CD4-positive, alpha-beta T cell treated with Interleukin-6 at 100 ng/mL for 8 hours (primary cell): ENCODE measurements at places on chromosomes 1 and 21.

DNA sequence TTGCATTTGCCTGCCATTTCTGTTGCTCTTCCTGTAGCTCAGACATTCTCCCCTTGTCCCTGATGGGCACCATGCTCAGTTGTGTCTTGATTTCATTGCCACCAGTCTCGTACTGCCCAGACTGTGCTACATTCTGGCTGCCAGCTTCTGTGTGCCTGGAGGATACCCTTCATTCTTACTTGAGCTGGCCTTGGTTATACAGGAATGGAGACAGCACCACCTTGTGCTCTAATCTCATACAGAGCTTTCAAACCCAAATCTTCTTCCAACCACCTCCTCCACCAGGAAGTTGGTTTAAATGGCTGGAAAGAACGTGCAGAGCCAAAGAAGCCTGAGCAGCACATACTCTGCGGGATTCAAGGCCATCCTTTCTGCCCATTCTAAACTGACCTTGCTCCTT, 165.3 kb downstream of the SLC35F3 start:
- no peak for DNase-seq

GRCh38 chr21:34345091-34345871, 18.5 kb upstream of the KCNE2 start:
- DNase-seq, result no peak

DNA sequence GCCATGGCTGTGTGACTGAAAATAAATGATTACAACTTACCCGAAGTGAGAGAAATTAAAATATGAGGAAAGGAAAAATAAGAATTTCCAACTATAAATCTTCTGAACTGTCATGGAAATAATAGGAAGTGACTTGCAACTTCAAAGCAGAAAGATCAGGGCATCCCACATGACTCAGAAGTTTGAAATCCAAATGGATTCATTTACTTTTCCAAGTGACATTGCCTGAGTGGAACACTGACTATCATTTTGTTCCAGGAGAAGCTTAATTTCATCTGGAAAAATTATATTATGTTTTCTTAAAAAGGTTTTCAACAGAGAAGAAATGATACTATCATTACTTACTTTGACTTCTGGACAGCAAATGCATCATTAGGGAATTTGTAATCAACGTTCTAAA, 110.8 kb downstream of the GREM2 start:
- DNase-seq, result no peak

DNA sequence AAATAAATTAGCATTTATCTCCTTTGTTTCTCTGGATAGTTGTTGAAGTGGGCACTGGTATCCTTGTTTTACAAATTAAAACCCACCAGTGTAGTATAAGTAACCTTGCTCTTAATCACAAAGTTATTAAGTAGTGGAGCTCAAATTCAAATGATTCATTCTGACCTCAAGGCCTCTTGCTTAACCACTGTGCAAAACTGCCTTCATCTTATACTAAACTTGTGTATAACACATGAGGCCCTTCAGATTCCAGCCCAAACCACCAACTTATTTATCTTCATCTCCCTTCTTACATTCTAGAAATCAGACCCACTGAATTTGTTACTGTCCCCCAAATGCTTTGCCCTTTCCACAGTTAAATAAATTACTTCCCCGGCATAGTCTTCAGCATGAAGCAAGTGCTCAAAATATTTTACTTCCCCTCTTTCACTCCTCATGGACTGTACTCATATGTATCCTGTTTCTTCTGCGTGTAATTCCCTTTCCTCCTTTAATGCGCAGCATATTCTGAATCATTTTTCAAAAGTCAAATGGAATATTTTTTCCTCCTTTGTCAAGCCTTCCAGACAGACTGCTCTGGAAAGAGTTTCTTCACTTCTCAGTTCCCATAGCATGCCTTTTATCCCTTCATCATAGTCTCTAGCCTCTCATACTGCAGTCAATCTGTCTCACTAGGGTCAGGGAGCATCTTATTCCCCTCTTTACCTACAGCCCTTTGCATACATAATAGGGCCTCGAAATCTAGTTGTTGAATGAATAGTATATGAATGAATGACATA, 19.0 kb upstream of the DNASE2B start:
- DNase-seq, result no peak

DNA sequence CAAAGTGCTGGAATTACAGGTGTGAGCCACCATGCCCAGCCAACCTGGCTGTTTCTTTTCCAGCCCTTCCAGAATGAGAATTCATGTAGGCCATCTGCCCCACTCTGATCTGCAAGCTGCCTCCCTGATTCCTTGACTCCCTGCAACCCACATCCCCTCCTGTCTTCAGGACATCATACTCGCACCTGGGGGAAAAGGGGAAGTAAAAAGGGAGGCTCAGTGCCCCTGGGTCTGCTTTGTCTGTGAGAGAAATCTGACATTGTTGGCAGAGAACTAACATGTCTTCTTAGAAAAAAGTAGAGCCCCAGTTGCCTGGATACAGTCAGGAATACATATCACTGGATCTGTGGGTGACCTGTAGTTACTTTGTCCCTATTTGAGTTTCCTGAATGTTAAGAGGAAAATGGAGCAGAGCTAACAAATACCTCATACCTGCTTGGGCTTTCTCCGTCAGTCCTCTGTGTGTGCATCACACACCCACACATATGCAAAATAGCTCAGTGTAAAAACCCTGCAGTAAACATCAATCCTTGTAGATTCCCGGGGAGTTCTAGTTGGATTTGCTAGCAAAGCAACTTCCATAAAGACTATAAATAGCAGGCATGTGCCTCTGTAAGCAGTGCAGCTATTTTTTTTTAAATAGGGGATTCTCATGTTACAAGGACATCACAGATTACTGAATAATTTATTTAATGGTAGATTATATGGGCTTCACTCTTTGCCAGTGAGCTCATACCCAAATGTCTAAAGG, 62.9 kb downstream of the TEX35 start:
- no peak for DNase-seq

DNA sequence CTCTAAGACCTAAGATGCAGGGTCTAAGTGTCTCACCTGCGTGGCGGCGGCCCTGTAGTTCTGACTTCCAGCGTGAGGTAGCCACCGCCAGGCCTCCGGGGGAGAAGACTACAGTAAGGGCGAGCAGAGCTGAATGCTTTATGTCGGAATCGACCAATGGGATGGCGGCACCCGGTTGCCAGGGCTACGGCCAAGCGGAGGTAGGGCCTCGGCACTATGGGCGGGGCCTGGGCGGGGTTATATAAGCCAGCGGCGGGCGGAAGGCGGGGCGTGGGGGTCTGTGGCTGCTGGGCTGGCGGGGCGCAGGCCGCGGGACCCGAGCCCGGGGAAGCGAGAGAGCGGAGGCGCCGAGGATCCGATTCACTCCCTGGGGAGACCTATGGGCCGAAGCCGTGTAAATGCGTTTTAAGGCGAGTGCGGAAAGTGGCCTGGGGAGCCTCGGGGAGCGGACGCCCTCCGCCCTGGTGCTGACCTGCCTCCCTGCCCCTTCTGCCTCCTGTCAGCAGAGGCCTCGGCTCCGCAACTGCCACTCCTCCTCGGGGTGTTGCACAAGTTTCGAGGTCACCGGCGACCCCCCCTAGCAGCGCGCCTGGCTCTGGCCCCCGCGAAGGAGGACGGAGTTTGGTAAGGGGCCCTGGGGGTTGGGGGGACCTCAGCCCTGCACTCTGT, at the start of gene AZIN2:
Gene AZIN2, plus strand, starts transcription at position 269 of the 669 bp plus-strand sequence. CDS start 1,097 bp downstream, outside the sequence.
- peak; percentile 96 for DNase-seq

- DNase-seq, result no peak
Observed at GRCh38 chr1:180762796-180763195, 131.0 kb downstream of the XPR1 start.

DNA sequence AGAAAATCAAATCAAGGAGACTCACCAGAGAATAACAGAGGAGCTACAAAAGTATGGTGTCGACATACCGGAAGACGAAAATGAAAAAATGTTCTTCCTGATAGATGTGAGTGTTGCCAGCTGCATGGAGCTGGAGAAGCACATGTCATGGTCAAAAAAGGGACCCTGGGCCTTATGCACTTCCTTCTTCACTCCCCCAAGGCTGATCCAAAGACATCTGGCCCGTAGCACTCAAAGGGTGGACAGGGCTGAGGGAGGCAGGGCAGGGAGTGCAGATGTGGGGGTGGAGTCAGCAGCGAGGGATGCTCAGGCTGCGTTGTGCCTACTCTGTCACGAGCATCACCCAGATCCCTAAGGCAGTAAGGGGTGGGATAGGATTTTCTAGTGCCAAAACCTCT, 19.4 kb downstream of the MX1 start:
- DNase-seq, result no peak

DNA sequence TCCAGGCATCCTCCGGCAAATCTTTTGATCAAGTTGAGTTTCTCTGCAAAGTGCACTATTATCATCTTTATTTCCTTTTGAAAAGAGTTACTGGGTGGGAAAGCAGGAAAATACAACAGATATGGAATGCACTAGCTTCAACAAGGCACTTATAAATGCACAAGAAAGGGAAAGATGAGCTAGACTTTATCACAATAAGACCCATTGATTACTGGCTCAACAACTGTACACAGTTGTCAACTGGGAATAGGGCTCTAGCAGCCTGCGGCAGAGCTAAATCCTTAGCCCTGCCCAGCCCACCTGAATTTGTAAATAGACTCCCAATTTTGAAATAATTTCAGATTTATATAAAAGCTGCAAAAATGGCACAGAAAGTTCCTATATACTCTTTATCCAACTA, 111.4 kb downstream of the CSMD2 start:
- DNase-seq, result no peak

GRCh38 chr1:20059847-20060246, 10.1 kb upstream of the PLA2G5 start:
- no peak for DNase-seq

DNA sequence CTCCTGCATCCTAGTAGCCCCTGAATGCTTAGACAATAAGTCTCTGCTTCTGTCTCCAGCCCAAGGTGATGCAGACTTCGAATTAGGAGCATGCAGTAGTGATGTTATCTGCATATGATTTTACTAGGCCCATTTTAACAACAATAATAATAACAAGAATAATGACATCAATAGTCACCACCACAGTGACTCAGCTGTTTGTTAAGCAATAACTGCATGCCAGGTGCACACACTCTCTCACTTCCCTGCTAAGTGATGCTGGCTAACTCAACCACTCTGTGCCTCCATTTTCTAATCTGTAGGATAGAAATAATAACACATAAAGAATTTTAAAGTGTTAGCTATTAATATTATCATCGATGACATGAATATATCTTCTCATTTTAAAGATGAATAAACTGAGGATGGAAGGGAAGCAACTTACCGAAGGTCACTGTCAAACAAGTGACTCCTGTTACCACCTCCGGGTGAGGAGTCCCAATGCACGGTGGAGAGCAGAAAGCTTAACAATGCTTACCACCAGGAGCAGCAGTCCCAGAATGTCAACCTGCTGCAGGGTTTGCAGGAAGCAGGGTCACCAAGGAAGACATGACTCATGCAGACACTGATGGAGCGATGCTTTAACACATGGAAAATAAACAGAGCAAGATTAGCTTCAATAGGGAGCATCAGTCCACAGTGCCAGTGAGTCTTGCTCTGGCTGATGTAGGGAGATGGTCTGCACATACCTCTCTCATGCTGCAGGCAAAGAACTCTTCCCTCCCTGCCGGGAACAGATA, 290.2 kb downstream of the SPATA17 start:
- DNase-seq, result no peak

- DNase-seq, result no peak
Observed at GRCh38 chr1:112954017-112954650, 1.9 kb downstream of the SLC16A1 start.

DNA sequence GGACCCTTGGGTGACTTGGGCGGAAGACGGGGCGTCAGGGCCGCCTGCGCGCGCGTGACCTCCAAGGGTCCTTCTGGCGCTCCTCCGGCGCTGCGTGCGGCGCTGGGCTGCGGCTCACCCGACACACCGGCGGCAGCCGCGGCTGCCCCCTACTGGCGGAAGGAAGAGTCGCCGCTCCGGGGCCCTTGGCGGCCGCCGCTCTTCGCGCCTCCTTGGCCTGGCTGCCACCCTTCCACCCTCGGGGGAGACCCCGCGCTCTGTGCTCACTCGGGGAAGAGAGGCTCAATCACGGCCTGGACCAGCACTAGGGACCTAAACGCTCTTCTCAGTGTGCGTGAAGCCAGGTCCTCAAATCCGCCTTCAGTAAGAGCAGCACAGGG, 89.7 kb downstream of the DMRTA2 start:
- peak; percentile 20 for DNase-seq

DNA sequence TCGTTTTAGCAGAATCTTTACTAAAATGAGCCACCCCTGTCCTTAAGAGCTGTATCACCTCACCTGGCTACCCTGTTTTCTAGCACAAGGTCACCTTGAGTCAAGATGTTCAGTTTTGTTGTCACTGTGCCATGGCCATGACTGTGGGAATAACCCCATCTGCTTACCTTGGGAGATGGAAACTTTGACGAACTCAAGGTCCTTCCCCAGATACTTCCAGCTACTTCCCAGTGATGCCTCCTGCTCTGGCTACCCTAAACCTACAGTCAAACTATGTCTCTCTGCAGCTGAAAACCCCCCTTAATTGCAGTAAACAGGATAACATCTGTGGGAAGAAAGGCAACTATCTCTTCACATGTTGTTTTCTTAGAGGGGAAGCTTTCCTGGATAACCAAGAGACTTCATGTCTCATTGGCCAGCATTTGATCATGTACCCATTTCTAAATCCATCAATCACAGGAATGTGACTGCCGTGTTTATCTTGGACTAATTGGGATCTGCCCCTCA, 89.5 kb upstream of the C1orf21 start:
- no peak for DNase-seq

GRCh38 chr21:29267666-29268065, 31.1 kb upstream of the BACH1 start:
- DNase-seq, result no peak

DNA sequence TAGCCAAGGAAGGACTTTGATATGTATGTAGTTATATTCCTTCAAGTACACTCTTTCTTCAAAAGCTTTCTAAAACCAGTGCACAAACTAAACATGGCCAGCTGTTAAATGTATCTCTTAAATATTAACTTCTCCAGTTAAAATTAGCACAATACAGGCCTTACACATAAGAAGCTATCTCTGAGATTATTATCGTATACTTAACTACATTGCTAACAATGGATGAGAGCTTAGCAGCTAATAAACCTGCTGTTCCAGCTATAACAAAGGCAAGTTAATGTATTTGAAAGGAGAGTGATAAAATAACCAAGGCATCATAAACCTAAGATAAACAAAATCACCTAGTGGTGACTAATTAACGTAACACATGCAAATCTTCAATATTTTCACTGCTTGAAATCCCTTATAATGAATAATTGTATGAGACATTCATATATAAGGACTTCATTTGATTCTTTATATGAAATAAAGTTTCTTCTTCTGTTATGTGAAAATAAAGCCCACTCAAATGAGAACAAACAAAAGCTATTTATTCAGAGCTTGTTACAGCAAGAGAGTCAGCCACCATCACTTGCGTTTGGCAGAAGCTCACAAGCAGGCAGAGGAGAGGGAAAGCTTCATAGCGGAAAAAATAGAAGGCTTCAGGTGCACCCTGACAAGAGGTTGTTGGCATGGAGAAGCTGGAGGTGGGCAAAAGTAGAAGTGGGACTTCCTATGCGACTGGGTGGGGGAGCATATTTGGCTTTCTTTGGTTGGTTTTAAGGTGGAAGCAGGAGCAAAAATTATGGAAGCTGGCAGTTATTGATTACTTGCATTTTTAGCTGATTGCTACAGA, 274.1 kb upstream of the CHRM3 start:
- no peak for DNase-seq

- no peak for DNase-seq
Observed at GRCh38 chr1:47596328-47596727, 158.5 kb downstream of the FOXD2 start.

- DNase-seq, result peak; percentile 81
Observed at GRCh38 chr1:117664314-117664713, 58.5 kb downstream of the TENT5C start.
